ENCODE measurements at places on chromosomes 12 and 14.

- H3K36me3 ChIP-seq = no peaks in the 10 kb centered on the region
- H3K27me3 ChIP-seq = no peaks in the 10 kb centered on the region
- H3K4me1 ChIP-seq = peaks cover 22% of the 10 kb centered on the region
- peak overlapping the region; percentile 95 for H3K27ac ChIP-seq
- peak overlapping the region; percentile 95 for H3K4me3 ChIP-seq
- DNase-seq = no peak
These were observed 536 bp downstream of the TM7SF3 start for GRCh38 chr12:27013611-27014084.

DNA sequence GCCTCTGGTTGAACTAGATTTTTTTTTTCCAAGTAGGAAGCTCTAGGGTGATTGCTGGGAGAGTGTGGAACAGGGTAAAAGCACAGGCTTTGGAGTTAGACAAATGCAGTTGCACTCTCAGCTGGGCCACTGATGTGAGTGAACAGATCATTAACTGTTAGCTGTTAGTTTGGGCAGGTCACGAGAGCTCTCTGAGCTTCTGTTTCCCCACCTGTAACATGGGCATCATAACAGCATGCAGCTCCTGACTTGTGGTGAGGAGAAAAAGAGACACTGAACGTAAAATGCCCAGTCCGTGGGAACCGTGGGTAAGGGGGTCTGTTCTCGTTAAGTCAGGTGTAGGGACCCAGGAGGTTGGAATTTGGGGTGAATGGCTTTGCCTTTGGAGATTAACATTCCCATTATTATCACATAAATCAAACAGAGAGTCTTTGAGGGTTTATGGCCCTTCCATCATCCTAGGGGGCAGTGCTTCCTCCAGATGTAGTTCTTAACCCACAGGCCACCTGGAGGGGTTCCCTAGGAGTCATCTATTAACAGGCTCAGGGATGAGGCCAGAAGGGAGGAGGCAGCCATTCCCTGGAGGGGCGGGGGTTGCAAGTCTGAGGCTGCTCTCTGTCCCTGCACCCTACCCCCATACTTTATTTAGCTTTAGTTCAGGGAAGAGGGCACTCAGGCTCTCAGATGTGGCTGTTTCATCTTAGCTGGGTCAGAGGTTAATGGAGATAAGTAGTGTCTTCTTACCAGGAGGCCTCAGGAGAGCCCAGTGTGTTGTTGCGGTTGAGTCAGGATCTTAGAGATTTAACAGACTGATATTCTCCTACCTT is 135.2 kb downstream of the DACT1 start:
- H3K27ac ChIP-seq = no peak overlapping the region
- no peaks in the 10 kb centered on the region for H3K27me3 ChIP-seq
- no peak overlapping the region for H3K4me3 ChIP-seq
- no peak for DNase-seq
- no peaks in the 10 kb centered on the region for H3K36me3 ChIP-seq
- H3K4me1 ChIP-seq = no peaks in the 10 kb centered on the region

DNA sequence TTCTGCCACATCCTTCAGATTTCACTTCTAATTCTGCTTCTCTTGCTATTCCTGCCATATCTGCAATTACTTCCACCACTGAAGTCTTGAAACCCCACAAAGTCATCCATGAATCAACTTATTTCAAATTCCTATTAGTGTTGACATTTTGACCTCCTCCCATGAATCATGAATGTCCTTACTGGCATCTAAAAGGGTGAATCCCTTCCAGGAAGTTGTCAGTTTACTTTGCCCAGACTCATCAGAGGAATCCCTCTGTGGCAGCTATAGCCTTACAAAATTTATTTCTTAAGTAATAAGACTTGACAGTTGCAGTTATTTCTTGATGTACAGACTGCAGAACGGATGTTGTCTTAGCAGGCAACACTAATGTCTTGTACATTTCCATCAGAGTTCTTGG is 162.9 kb downstream of the PCNX1 start:
- peaks cover 13% of the 10 kb centered on the region for H3K36me3 ChIP-seq
- H3K4me3 ChIP-seq = no peak overlapping the region
- no peak overlapping the region for H3K27ac ChIP-seq
- H3K4me1 ChIP-seq = no peaks in the 10 kb centered on the region
- no peak for DNase-seq
- no peaks in the 10 kb centered on the region for H3K27me3 ChIP-seq

DNA sequence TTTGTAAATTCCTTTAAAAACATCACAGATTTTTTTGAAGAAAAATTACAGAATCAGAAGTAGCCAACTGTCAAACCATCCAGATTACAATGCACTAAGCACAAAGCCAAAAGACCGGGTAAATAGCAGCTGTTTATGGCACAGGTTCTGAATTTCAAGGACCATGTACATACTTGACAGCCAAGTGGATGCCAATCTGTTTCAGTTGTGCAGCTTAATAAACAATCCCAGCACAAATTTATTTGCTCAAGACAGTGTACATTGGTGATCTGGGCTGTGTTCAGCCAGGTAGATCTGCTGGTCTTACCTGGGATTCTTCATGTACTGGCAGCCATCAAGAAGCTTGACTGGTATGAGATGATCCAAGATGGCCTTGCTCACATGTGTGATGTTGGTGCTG is 229.8 kb upstream of the FLRT2 start:
- H3K4me3 ChIP-seq = no peak overlapping the region
- no peaks in the 10 kb centered on the region for H3K36me3 ChIP-seq
- H3K27ac ChIP-seq = no peak overlapping the region
- no peak for DNase-seq
- no peaks in the 10 kb centered on the region for H3K27me3 ChIP-seq
- no peaks in the 10 kb centered on the region for H3K4me1 ChIP-seq

GRCh38 chr12:63805704-63806672 is 26.3 kb downstream of the RXYLT1 start:
- no peak overlapping the region for H3K27ac ChIP-seq
- H3K4me1 ChIP-seq = no peaks in the 10 kb centered on the region
- H3K36me3 ChIP-seq = no peaks in the 10 kb centered on the region
- DNase-seq = no peak
- no peak overlapping the region for H3K4me3 ChIP-seq

DNA sequence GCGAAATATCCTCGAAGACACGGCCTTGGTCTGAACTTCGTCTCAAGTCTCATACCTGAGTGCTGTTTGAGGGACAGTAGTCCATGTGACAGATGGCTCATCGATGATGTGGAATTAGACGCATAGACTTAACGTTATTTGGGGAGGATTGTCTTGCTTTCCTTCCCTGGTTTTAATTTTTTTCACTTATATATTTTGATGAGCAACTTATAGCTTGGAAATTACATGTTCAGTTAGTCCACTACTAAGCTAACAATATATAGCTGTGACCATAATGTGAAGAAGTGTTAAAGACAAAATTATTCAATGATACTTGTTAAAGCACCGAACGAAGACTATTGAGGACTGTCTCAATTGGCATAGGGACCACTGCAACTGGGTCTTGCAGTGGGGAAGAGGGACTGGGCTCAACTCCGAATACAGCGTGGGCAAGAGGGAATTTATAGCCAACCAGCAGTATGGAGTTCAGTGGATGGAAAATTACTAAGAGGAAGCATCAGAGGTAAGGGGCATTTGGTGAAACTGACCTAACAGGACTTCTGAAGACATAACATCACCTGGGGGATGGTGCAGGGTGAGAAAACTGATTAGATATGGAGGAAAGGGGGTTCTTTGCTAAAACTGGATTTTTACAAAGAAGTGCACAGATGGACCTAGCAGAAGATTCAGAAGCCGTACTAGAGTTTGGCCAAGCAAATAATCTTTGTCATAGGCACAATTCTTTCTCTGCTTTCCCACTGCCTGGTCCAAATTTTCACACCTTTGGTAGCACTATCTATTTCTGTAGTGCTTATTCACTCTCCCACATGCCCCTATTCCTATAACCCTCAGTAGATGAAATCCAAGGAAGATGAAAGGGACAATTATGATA is 910 bp upstream of the TM7SF3 start:
- H3K27me3 ChIP-seq = no peaks in the 10 kb centered on the region
- peak overlapping the region; percentile 76 for H3K4me3 ChIP-seq
- H3K27ac ChIP-seq = peak overlapping the region; percentile 95
- no peaks in the 10 kb centered on the region for H3K36me3 ChIP-seq
